Fibroblast of skin of scalp (primary cell): ENCODE measurements at places on chromosomes 2 and 18.

GRCh38 chr2:203143391-203143790 lies 95.4 kb upstream of the CYP20A1 start:
- DNase-seq: no peak

- DNase-seq: no peak
Observed at GRCh38 chr2:183610724-183611123, 486.5 kb downstream of the NUP35 start.

- no peak for DNase-seq
Observed at GRCh38 chr2:216392945-216393840, 19.1 kb upstream of the SMARCAL1 start.

DNA sequence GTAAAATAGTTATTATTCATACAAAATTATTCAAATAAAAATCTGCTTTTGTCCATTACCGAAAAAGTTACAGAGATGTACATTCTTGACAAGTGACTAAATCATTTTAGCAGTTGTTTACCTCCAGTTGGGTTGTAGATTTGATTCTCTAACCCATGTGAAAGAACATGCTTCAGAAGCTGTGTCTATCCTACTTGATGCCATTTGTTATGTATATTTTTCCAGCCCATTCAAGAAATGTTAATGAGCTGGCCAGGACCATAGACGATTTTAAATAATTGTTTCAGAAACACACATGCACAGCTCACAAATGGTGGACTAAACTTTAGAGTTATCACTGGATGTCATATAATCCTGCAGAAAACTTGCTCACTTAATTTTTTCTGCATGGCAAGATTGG lies 391.1 kb upstream of the REG3G start:
- DNase-seq: no peak

- DNase-seq: no peak
Observed at GRCh38 chr18:28269750-28270149, 92.8 kb upstream of the CDH2 start.

DNA sequence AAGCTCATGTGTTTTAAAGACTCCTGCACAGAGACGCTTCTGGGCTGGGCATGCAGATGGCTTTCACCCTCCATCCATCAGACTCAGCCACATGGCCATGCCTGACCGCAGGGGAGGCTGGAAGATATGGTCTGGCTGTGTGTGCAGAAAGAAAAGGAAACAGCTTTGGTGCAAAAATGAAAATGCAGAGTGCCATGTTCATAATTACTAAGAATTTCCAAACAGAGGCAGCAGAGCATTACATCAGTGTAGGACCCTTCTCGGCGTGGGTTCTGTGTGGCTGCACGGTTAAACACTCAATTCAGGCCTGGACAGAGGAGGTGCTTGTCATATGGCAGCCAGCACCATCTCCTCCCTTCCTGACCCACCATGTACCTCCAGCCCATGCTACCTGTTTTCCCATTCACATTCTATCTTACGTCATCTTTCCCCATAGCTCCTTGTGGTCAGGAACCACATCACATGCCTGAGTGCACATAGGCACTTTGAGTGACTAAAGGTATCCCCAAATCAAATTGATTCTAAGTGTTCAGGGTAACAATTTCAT lies 200.3 kb upstream of the ID2 start:
- no peak for DNase-seq
